Progenitor cell of endocrine pancreas (in vitro differentiated cells): ENCODE measurements at places on chromosomes 12 and 14. TPM values are rescaled to one million over a fixed set of nuclear protein-coding genes. Genes with fewer than 3 reads are reported as not detected.
A peak's percentile ranks its signal among the peaks of the same experiment; 100 is the strongest.

Gene CCDC197
- total RNA-seq: not detected in 2 replicates

GRCh38 chr14:56036353-56036752 is 81.9 kb upstream of the PELI2 start:
- no peaks in the 10 kb centered on the region for H3K36me3 ChIP-seq
- no peak overlapping the region for H3K4me3 ChIP-seq
- no peaks in the 10 kb centered on the region for H3K4me1 ChIP-seq
- H3K27ac ChIP-seq: no peak overlapping the region

DNA sequence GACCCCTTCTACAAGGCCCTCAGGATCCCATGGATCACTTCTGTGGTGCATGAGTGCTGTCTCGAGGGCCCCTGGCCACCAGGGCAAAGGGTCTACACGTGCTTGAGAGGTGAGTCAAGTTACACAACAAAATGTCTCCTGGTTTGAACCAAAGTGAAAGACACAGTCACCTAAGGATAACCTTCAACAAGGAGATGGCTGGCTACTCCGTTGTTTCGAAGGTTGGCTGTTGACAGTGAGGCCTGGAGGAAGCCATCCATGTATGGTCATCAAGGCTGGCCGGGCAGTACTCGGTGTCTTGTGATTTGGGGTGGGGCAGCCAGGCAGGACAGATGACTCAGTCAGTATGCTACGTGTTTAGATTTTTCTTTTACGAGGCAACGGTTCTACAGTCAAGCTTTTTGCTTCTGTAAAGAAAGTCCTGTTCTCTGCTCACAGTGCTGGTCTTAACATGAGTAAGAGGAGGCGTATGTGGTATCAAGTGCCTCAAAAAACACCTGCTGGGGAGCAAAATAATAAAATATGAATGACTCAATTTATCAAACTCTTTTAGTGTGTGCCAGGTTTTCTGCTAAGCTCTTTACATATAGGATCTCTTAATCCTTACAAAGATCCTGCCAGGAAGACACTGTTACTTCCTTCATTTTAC is 18.0 kb upstream of the NT5DC3 start:
- no peaks in the 10 kb centered on the region for H3K27me3 ChIP-seq
- peaks cover 36% of the 10 kb centered on the region for H3K4me1 ChIP-seq
- H3K4me3 ChIP-seq: no peak overlapping the region
- no peak for DNase-seq
- H3K27ac ChIP-seq: no peak overlapping the region
- no peaks in the 10 kb centered on the region for H3K36me3 ChIP-seq

Gene ADAM21
- total RNA-seq: 0.11 and 0.12 TPM in 2 replicates

DNA sequence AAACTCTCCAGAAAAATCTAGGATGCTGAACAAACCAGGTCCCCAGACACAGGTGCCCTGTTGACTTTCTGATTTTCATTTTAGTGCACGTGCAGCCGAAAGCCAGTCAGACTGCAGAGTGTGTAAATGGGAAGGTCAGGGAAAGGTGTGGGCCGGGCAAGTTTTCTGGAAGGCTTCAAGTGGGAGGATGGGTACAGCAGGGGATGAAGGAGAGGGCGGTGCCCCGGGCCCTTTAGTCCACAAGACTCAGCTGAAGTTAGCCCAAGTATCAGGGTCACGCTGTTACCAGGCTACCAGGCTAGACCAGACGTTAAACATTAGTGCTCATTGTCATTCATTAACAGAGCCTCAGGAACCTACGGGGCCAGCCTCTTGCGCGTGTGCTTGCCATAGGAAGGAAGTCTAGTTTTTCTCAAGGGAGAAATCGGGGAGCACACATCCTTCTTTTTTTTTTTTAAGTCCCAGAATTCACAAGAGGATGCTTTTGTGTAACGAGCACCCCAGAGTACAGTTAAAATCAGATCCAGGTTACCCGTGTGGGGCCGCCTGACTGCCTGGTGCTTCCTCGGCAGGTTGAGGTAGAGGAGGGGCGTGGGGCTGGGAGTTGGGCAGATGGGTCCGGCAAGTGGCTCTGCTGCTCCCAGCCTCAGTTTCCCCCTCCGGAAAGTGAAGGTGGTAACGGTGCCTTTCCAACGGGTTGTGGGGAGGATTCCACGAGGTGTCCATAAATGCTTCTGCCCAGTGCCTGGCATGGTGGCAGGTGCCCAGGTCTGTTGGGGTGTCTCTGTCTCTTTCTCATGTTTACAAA is 19.1 kb downstream of the BCL7A start:
- peaks cover 11% of the 10 kb centered on the region for H3K4me1 ChIP-seq
- DNase-seq: no peak
- no peaks in the 10 kb centered on the region for H3K27me3 ChIP-seq
- H3K27ac ChIP-seq: peak overlapping the region; percentile 89
- H3K36me3 ChIP-seq: peaks cover 20% of the 10 kb centered on the region

Gene RASSF9
- total RNA-seq: 3.3 and 4.0 TPM in 2 replicates
